ENCODE measurements at places on chromosomes 16 and 17. TPM values are rescaled to one million over a fixed set of nuclear protein-coding genes. Genes with fewer than 3 reads are reported as not detected.

- no peak overlapping the region for H3K4me3 ChIP-seq
- DNase-seq = no peak
- H3K36me3 ChIP-seq = peaks cover 14% of the 10 kb centered on the region
- H3K4me1 ChIP-seq = no peaks in the 10 kb centered on the region
- H3K27ac ChIP-seq = peak overlapping the region; percentile 32
Observed at GRCh38 chr16:57013902-57014301, 24.5 kb downstream of the NLRC5 start.

DNA sequence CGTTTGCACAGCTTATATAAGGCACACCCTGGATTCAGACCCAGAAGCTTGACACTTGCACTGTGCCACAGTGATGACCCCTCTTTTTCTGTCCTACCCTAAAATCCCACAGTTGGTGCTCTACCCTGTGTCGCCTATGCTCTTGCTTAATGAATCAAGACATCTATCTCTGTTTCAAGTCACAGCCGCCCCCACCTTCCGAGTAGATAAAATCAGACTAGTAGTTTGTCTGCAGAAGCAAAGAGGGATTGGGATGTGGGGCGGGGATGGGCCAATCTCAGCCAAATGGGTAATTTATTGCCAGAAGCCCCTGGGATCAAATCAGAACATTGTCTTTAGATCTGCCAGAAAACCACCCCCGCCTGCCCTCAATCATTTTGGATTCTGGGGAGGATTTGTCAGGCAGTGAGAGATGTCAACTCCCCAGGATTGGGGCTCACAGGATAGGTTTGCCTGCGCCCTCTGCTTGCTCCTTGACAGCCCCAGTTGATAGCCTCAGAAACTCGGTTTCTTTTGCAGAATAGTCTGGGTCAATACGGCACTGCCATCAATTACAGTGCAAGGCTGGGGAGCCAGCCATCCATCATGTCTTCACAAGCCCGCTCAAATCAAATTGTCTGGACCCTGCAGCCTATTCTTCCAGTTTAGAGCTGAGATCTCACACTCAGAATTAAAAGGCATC, 520.8 kb downstream of the GRIN2A start:
- H3K27ac ChIP-seq = no peak overlapping the region
- H3K4me1 ChIP-seq = no peaks in the 10 kb centered on the region
- H3K4me3 ChIP-seq = no peak overlapping the region
- no peaks in the 10 kb centered on the region for H3K36me3 ChIP-seq
- peaks cover 3% of the 10 kb centered on the region for H3K27me3 ChIP-seq
- no peak for DNase-seq

- H3K27ac ChIP-seq = peak overlapping the region; percentile 46
- H3K27me3 ChIP-seq = no peaks in the 10 kb centered on the region
- DNase-seq = no peak
- H3K36me3 ChIP-seq = no peaks in the 10 kb centered on the region
- H3K4me1 ChIP-seq = no peaks in the 10 kb centered on the region
Observed at GRCh38 chr16:27291106-27291505, 22.5 kb upstream of the NSMCE1 start.

GRCh38 chr16:50718761-50719400, 23.0 kb upstream of the CYLD start:
- no peaks in the 10 kb centered on the region for H3K4me1 ChIP-seq
- no peaks in the 10 kb centered on the region for H3K36me3 ChIP-seq
- DNase-seq = peak; percentile 43

GRCh38 chr17:17988427-17988945, 15.8 kb downstream of the DRC3 start:
- DNase-seq = no peak
- no peaks in the 10 kb centered on the region for H3K4me1 ChIP-seq
- H3K4me3 ChIP-seq = no peak overlapping the region
- H3K27ac ChIP-seq = no peak overlapping the region

DNA sequence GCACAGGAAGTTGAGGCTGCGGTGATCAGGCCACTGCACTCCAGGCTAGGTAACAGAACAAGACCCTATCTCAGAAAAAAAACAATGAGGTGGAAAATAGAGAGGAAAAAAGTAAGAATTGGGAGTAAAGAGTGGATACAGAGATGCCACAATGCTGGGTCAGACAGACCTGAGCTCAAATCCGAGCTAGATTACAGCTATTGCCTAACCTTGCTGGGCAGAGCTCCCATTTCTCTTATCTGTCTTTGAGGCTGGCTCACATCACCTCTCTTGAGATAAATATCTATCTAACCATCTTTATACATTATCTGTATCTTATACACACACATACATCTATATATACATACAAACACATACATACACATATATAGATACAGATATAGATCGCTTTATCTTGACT, 59.0 kb downstream of the ACSM2B start:
- no peak overlapping the region for H3K4me3 ChIP-seq
- H3K36me3 ChIP-seq = no peaks in the 10 kb centered on the region
- no peak for DNase-seq
- H3K27me3 ChIP-seq = no peaks in the 10 kb centered on the region
- H3K4me1 ChIP-seq = no peaks in the 10 kb centered on the region

GRCh38 chr17:8728971-8729370, 15.7 kb downstream of the CCDC42 start:
- H3K27ac ChIP-seq = no peak overlapping the region
- no peaks in the 10 kb centered on the region for H3K27me3 ChIP-seq
- no peaks in the 10 kb centered on the region for H3K36me3 ChIP-seq
- no peak for DNase-seq
- no peak overlapping the region for H3K4me3 ChIP-seq
- H3K4me1 ChIP-seq = no peaks in the 10 kb centered on the region

- H3K4me1 ChIP-seq = no peaks in the 10 kb centered on the region
- peaks cover 12% of the 10 kb centered on the region for H3K27me3 ChIP-seq
- no peak for DNase-seq
- H3K27ac ChIP-seq = no peak overlapping the region
- H3K36me3 ChIP-seq = no peaks in the 10 kb centered on the region
Observed at GRCh38 chr17:80198144-80198661, 21.9 kb downstream of the SGSH start.

- DNase-seq = no peak
- H3K36me3 ChIP-seq = no peaks in the 10 kb centered on the region
- no peaks in the 10 kb centered on the region for H3K27me3 ChIP-seq
Observed at GRCh38 chr16:64543441-64543840, 578.4 kb downstream of the CDH11 start.

- H3K4me3 ChIP-seq = no peak overlapping the region
- H3K4me1 ChIP-seq = no peaks in the 10 kb centered on the region
- no peaks in the 10 kb centered on the region for H3K27me3 ChIP-seq
- no peak for DNase-seq
- H3K36me3 ChIP-seq = no peaks in the 10 kb centered on the region
Observed at GRCh38 chr17:57415751-57416207, 159.5 kb downstream of the MSI2 start.

- no peak overlapping the region for H3K27ac ChIP-seq
- no peaks in the 10 kb centered on the region for H3K4me1 ChIP-seq
- H3K4me3 ChIP-seq = no peak overlapping the region
- H3K27me3 ChIP-seq = no peaks in the 10 kb centered on the region
- no peaks in the 10 kb centered on the region for H3K36me3 ChIP-seq
Observed at GRCh38 chr16:83717814-83718213, 90.0 kb upstream of the HSBP1 start.

Gene GP1BA
- not detected for total RNA-seq

Gene OR3A3
- total RNA-seq = not detected

Gene GGT6
- 3.0 TPM for total RNA-seq

Gene ADAD2
- not detected for total RNA-seq

Gene SCARF1
- 5.4 TPM for total RNA-seq

Gene SMTNL2
- total RNA-seq = 1.9 TPM

Gene NPIPB6
- total RNA-seq = 4.1 TPM

Gene HSF4
- total RNA-seq = 21.2 TPM

Gene ABCC6
- 1.8 TPM for total RNA-seq

Gene COA3
- 100 TPM for total RNA-seq

Gene CLDN7
- total RNA-seq = 1.9 TPM

Gene GUCY2D
- not detected for total RNA-seq
